ENCODE measurements at places on chromosomes 1 and 21.
A peak's percentile ranks its signal among the peaks of the same experiment; 100 is the strongest.

DNA sequence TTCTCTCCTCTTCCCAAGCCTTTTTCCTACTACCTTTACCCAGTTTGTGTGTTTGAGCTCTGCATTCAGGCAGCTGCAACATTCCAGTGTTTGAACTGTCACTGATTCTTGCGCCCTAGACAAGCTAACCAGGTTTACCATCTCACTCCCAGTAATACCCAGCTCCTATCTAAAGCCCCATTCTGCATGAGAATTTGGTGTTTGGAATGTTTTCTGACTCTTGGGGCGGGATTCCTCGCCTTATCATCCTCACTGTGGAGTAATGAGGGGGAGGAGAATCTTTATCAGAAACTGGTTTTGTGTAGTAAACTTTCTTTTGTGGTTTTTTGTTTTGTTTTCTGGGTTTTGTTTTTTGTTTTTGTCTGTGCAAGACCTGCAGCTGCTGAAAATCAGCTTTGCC lies 36.5 kb downstream of the NCF2 start:
- no peak for DNase-seq

- no peak for DNase-seq
These were observed 363.5 kb downstream of the MRPL39 start for GRCh38 chr21:25243808-25244207.

GRCh38 chr1:58783090-58783992 lies 506 bp downstream of the JUN start:
- peak; percentile 39 for DNase-seq

DNA sequence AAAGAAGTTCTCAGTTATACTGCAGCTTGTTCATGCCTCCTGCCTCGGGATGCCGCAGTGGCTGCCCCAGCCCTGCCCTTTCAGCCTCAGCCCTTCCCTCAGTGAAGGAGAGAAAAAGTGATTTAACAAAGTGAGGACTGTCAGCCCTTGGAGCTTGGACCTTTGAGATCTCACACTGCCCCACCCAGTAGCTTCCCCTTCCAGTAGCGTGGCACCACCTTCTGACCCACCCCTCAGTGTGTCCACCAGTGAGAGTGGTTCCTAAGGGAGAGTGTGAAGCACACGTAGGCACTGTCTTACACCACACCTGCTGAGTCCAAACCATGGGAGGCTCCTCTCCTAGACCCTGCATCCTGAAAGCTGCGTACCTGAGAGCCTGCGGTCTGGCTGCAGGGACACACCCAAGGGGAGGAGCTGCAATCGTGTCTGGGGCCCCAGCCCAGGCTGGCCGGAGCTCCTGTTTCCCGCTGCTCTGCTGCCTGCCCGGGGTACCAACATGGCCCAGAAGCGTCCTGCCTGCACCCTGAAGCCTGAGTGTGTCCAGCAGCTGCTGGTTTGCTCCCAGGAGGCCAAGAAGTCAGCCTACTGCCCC lies at the start of gene CDA:
TSS of gene CDA (plus strand) at position 464 of the 592 bp plus-strand sequence. CDS start at position 497, 33 bp downstream.
- DNase-seq: peak; percentile 58

GRCh38 chr1:62304515-62304914 lies 14.7 kb downstream of the KANK4 start:
- no peak for DNase-seq

Data from Calu3 (cell line).